Osteoblast (primary cell): ENCODE measurements at places on chromosomes 3 and 15.

GRCh38 chr3:90102146-90102545 lies 994.7 kb downstream of the EPHA3 start:
- no peak for DNase-seq

DNA sequence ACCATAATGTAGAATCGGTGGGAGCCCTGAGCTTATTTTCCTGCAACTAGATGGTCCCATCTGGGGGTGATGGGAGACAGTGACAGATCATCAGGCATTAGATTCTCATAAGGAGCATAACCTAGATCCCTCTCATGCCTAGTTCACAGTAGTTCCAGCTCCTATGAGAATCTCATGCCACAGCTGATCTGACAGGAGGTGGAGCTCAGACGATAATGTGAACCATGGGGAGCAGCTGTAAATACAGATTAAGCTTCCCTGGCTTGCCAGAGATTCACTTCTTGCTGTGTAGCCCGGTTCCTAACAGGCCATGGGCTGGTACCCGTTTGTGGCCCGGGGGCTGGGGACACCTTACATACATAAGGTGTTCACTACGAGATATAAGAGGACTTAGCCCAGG lies 67.5 kb upstream of the LRRFIP2 start:
- no peak for DNase-seq

DNA sequence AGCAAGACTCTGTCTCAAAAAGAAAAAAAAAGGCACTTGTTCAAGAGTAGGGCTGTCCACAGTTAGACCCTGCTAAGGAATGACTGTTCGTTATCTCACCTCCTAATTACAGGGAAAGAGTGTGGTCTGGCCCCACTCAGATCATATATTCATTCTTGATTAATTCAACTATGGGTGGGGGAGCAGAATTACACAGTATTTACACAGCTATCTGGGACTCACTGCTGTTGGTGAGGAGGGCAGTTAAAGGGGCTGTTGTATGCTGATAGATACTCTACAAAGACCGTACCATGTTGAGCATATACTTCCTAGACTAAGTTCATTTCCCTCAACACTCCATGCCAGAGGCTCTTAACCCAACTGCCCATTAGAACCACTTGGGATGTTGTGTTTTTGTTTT lies 3.8 kb upstream of the ZNF620 start:
- DNase-seq = no peak

DNA sequence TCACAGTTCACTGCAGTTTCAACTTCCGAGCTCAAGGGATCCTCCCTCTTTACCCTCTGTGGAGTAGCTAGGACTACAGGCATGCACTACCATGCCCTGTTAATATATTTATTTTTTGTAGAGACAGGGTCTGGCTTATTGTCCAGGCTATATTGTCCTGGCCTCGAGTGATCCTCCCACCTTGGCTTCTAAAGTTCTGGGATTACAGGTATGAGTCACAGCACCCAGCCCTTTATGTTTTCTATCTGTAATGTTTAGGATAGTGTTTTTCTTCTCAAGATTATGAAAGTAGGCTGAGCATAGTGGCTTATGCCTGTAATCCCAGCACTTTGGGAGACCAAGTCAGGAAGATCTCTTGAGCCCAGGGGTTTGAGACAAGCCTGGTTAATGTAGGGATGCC lies 11.9 kb upstream of the SCG3 start:
- no peak for DNase-seq

- no peak for DNase-seq
Observed at GRCh38 chr3:43036621-43037423, 57.7 kb downstream of the GASK1A start.

DNA sequence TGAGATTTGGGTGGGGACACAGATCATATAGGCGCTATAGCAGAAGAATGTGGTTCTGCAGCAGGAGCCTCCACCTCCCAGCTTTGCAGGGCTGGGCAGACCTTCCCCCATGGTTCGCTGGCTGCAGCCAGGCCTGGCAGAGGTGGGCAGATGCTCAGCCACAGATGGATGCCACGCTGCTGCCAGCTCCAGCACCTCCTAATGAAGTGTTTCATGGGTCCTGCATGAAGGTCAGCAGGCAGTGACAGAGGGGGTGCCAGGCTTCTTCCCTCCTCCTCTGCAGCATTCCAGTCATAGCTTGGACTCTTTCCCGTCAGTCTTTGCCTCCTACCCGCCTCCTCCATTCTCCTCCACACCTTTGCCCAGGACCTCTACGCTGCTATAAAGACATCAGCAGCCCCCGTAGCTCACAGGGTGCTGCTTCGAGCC lies 85.9 kb downstream of the SLCO3A1 start:
- DNase-seq = no peak

GRCh38 chr3:34024447-34025240 lies 226.2 kb downstream of the PDCD6IP start:
- DNase-seq = no peak

- peak; percentile 50 for DNase-seq
Observed at GRCh38 chr3:136584728-136585127, 167.4 kb downstream of the STAG1 start.

DNA sequence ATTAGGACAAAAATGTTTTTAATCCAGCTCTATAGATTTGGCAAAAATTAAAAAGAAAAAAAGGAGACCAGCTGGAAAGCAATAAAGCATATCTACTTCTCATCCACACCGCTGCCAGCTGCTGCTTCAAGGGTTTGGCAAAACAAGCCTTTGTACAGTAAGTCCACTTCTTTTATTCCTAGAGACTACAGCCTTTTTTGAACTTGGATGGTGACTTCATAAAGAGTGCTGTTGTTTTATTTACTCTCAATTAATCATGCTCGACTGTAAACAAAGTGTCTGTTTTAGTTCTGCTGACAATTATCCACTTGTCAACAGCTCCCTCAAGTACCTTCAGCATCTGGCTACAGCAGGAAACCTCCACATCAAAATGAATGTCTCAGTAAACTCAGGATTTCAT lies 12.3 kb upstream of the FOXB1 start:
- DNase-seq = peak; percentile 10

DNA sequence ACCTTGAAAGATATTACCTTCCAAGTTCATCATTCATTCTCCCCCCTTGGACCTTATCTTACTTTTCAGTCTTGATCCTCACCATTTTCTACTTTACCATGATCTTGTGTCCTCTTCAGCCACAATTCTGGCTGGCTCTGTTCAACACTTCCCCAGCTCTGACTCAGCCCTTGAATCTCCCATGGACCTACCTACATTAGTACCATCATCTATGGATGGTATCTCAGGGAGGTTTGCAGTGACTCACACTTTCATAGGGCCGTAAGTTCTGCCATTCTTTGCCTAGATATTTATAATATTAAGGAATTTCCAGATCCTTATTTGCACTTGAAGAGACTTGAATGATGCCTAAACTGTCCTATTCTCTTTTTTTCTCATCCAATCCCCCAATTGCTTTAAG lies 213.7 kb upstream of the RORA start:
- DNase-seq = no peak

DNA sequence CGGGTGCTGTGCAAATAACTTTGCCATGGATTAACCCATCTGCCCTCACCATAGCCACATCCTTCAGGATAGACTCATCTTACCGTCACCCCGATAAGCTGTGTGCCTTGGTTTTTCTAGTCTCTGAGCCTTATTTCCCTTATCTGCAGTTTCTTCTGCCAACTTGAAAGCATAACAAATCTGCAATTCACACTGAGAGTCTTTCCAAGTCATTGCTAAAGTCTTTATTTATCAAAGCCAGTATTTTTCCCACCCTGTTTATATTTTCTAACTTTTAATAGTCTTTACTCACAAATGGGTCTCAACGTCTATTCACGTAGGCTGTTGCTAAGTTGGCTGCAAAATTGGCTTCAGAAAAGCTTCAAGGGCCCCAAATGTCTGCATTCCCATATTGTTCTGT lies 61.6 kb upstream of the SUCLG2 start:
- no peak for DNase-seq

DNA sequence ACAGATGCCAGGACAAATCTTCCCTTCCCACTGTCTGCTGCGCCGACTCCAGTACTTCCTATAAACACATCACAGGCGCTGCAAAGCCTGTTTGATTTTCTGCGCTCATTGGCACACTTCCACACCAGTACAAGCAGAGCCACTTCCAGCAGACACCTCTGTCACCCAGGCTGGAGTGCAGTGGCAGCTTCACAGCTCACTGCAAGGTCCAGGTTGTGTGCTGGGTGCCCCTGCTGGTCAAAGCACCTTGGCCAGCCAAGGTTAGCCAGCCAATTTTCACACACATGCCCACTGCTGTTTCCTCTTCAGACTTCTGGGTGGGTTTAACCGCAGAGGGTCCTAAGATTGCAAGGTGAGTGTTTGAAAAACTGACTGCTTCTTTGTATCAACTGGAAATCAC lies 4.9 kb downstream of the CHDH start:
- DNase-seq = no peak

GRCh38 chr3:3196148-3196861 lies 16.8 kb upstream of the CRBN start:
- no peak for DNase-seq

DNA sequence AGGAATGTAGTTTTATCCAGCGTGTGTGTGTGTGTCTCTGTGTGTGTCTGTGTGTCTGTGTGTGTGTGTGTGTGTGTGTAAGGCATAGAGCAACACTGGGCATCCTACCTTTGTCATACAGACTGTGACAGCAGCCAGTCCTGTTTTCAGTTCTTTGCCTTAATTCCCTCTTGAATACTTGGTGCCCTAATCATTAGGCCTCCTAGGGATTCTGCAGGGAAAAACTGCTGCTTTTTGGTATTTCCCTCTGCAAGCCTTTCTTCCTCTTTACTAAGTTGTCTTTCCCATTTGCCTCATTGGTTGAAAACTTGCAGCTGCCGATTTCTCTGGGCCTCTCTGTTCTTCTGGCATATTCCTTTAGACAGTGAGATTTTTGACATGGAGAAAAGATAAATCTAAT lies 9.2 kb downstream of the SLC25A36 start:
- DNase-seq = no peak

DNA sequence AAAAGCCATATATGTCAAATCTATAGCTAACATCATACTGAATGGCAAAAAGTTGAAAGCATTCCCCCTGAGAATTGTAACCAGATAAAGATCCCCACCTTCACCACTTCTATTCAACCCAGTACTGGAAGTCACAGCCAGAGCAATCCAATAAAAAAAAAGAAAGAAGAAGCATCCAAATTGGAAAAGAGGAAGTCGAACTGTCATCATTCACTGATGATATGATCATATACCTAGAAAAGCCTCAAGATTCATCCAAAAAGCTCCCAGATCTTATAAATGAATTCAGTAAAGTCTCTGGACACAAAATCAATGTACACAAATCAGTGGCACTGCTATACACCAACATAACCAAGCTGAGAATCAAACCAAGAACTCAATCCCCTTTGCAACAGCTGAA lies 97.4 kb downstream of the CBLB start:
- no peak for DNase-seq

DNA sequence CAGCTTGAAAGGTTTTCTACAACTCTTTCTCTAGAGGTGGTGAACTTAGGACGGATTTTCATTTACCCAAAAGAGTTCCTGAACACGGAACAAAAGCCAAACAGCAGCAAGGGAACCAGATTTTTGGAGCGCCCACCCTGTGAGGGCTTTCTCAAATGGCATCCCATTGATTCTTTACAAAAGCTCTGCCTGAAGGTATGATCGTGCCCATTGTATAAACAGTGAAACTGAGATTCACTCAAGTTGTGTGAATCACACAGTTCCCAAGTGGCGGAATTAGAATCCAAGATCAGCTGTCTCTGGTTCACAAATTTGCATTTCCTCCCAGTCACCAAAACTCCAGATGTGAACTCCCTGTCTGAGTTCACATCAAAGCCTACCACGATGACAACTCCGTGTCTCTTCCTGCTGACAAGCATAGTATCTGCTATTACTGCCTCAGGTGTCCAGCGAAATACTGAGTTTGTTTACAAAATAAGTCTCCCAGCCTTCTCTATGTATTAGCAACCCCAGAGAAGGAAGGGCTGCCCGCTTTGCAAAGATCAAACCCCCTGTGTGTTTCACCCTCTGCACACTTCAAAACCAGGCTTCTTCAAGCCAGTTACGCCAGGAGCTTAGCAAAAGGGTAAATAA lies 235.9 kb upstream of the ST8SIA2 start:
- no peak for DNase-seq
